ENCODE measurements at places on chromosomes 4 and X. TPM values are rescaled to one million over a fixed set of nuclear protein-coding genes. Genes with fewer than 3 reads are reported as not detected.

The AFP gene
- total RNA-seq, result not detected

The OPRPN gene
- total RNA-seq, result not detected

The TMSB15A gene
- total RNA-seq, result 1.1 TPM

GRCh38 chr4:112951362-112952312 lies 97.8 kb upstream of the ANK2 start:
- H3K4me3 ChIP-seq, result no peak overlapping the region
- H3K27ac ChIP-seq, result no peak overlapping the region
- H3K4me1 ChIP-seq, result no peaks in the 10 kb centered on the region
- H3K36me3 ChIP-seq, result no peaks in the 10 kb centered on the region

DNA sequence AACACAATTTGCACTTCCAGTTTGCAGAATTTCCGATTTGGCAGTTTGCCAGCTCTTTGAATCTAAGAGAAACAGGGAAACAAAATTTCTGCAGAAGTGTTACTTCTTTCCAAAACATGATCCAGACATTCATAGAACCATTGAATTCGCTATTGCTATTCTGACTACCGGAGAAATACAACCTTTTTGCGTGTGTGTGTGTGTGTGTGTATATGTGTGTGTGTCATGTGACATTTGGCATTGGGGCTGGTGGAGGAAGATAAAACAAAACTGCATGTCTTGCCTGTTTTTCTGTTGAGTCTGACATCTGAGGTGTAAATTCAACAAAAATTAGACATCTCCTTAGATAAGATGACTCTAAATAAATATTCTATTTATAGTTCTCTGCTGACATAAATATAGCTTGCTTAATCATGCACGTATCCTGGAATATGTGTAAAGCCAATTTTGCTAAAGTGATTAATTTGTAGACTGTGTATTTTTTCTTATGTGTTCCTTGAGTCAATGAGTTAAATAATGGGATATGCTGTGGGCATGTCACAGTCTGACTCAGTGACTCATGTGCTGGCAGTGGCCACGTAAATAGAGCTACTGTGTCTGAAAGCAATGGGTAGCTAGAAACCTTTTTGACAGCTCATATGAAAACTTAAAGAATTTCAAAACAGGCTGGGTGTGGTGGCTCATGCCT lies 98.9 kb downstream of the HPGD start:
- H3K36me3 ChIP-seq, result no peaks in the 10 kb centered on the region
- peak overlapping the region; percentile 3 for H3K4me3 ChIP-seq
- peak; percentile 49 for DNase-seq
- H3K4me1 ChIP-seq, result peaks cover 18% of the 10 kb centered on the region
- H3K27me3 ChIP-seq, result peaks cover 12% of the 10 kb centered on the region
- no peak overlapping the region for H3K27ac ChIP-seq

GRCh38 chr4:108636246-108636645 lies 14.2 kb upstream of the OSTC start:
- no peaks in the 10 kb centered on the region for H3K4me1 ChIP-seq
- no peak overlapping the region for H3K4me3 ChIP-seq
- no peak overlapping the region for H3K27ac ChIP-seq
- no peaks in the 10 kb centered on the region for H3K27me3 ChIP-seq

GRCh38 chr4:72378901-72379300 lies 190.1 kb downstream of the ADAMTS3 start:
- H3K27ac ChIP-seq, result no peak overlapping the region
- no peak overlapping the region for H3K4me3 ChIP-seq
- H3K36me3 ChIP-seq, result no peaks in the 10 kb centered on the region
- no peak for DNase-seq
